ENCODE measurements at places on chromosomes 5 and 9.

DNA sequence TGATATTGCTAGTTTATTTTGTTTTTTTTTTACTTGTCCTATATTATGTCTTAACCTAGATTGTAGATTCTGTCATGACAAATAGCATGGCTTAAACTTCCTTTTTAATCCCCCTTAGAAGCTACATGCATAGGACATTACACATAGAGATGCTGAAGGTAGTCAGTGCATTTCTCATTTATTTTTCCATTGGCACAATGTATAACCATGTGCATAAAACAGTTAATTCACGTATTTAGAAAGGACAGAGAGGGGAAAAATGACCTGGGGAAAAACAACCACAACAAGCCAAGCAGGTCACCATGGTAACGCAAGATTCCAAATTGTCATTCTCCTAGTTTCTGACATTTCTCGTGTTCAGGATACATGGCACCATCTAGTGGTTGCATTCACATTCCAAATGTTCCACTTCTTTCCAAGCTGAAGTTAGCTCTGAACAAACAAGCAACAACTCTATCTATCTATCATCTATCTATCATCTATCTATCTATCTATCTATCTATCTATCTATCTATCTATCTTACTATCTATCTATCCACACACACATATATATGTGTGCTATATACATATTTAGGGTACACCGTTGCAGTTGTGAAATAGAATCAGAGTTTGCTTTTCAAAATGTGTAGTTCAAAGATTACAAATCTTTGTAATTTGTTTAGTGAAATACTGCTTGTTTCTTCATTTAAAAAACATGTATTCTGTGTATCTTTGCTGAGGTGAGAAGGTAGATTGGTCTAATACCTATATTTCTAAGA is 487.2 kb upstream of the ST8SIA4 start:
- DNase-seq: no peak

DNA sequence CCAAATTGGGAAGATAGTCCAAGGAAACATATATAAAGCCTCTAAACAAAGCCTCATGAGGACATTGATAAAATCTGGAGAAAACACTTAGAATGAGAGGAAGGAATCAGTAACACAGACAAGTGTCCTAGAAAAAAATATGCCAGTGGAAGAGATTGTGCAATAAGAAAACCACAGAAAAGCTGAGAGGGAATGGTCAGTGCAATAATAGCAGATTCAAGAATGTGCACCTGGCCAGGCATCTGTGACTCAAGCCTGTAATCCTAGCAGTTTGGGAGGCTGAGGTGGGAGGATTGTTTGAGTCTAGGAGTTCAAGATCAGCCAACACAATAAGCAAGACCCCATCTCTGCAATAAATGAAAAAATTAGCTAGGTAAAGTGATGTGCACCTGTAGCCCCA is 691.2 kb upstream of the CDH6 start:
- DNase-seq: no peak

DNA sequence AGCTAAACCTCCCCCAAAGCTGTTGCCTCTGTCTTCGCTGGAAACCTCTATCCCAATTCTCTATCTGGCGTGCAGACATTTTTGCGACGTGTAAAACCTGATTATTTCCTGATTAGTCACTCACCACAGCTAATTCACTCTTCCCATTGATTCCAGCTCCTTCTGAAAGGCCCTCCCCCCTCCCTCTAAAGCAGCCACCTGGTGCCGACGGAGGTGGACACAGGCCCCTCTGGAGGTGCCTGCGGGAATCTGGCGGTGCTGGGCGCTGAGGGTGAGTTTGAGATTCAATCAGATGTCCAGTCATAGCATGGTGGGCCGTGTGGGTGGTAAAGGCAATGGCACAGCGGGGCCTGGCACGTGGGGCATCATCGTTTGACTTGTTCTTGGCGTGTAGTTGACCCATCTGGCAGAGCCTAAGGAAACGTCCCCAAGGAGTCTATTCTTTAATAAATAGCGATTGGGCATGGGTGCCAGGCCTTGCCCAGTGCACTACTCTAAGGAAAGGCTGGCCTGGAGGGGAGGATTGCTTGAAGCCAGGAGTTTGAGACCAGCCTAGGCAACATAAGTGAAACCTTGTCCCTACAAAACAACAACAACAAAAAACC is 271.1 kb upstream of the MVB12B start:
- no peak for DNase-seq

GRCh38 chr9:78971540-78971939 is 600.2 kb upstream of the TLE4 start:
- no peak for DNase-seq

DNA sequence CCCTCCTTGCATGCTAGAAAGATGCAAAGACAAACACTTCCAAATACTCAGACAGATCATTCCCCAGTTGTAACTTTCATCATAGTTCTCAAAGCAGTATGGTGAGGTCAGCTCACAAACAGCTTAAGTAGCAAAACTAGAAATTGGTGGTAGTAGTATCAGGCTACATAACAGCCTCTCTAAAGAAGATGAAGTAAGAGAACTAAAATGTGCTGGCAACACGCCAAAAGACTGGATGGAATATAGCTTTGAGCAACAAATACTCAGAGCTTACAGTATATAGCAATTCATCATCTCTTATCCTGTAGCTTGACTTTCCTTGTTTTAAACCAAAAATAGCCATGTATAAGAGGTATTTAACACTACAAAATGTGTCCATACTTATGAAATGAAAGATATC is 7.5 kb downstream of the PFDN1 start:
- DNase-seq: no peak

- DNase-seq: no peak
These were observed 27.2 kb downstream of the PIK3R1 start for GRCh38 chr5:68242743-68243142.

DNA sequence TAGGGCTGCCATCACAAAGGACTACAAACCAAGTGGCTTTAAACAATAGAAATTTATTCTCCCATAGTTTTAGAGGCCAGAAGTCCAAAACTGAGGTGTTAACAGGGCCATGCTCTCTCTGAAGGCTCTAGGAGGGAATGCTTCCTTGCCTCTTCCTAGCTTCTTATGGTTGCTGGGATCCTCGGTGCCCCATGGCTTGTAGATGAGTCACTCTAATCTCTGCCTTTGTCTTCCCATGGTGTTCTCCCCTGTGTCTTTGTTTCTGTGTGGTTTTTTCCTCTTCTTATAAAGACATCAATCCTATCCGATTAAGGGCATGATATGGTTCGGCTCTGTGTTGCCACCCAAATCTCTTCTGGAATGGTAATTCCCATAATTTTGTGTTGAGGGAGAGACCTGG is 178.8 kb upstream of the NREP start:
- no peak for DNase-seq

DNA sequence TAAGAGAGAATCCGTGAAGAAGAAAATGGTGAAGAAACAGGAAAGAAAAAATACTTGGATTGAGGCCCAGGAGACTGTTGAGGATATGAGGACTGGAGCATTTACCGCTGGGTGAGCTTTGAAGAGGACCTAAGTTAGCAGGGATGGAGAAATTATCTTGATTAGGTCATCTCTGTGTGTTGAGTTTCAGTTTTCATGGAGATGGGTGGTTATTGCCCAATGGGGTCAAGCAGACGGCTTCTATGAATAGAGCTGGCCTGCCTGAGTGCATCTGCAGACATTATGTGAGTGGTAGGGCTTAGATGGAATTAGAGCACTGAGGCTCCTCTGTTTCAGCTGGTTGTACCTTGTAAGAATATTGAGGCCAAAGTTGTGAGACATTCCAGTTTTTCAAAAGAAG is 245.4 kb upstream of the FBXL7 start:
- DNase-seq: no peak

DNA sequence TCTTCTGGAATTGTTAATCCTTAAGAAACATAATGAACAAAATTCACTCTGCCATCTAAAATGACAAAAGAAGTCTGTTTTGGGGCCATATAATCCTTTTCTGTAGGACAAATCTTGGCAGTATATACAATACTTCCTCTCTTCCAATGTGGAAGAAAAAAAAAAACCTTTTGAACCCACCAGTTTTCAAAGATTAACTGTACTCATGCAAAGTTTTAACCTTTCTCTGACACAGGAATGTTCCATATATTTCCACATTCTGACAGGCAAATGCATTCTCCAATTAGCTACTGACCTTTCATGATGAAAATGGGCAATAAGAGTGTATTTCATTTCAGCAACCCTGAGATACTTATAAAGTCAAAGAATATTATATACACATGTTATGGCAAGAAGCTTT is 65.4 kb downstream of the RNF130 start:
- no peak for DNase-seq

DNA sequence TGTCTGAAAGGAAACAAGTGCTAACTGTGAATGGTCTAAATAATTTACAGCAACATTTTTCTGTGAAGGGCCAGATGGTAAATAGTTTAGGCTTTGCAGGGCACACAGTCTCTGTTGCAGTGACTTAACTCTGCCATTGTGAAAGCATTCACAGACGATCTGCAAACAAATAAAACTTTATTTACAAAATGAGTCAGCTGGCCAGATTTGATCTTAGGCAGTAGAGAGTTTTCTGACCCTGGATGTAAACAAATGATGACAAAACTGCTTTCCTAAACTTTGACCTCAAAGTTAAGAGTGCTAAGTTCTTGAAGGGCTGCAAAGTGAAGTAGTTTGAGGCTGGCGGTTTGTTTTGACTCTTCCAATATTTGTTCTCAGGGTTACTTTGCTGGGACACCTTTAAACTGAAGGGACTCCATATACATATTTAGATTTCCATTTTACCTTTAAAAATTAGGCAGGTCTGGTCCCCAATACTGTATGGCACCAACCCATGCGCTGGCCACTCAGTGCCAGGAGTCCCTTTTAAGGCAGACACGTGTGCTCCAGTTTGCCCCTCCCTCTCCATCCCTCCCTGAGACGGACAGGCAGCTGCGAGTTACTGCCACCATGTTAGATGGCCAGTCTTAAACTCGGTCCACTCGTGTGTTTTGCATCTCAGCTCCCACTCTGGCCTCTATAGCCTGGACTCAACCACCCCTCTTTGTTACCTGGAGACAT is 4.0 kb upstream of the ADAMTS16 start:
- DNase-seq: no peak

- no peak for DNase-seq
These were observed 47.6 kb downstream of the GGTA1 start for GRCh38 chr9:121452085-121452484.

All from activated T-helper 1 cell treated with anti-CD3 and anti-CD28 coated beads, Interleukin-2, amount 50 U/mL, for 16 hours (primary cell).